T follicular helper cell (primary cell): ENCODE measurements at places on chromosomes 5 and 9.

GRCh38 chr5:74017112-74017511, 391.1 kb downstream of the ARHGEF28 start:
- DNase-seq: no peak

- DNase-seq: no peak
Measured at GRCh38 chr9:132001567-132001966, 78.1 kb downstream of the MED27 start.

DNA sequence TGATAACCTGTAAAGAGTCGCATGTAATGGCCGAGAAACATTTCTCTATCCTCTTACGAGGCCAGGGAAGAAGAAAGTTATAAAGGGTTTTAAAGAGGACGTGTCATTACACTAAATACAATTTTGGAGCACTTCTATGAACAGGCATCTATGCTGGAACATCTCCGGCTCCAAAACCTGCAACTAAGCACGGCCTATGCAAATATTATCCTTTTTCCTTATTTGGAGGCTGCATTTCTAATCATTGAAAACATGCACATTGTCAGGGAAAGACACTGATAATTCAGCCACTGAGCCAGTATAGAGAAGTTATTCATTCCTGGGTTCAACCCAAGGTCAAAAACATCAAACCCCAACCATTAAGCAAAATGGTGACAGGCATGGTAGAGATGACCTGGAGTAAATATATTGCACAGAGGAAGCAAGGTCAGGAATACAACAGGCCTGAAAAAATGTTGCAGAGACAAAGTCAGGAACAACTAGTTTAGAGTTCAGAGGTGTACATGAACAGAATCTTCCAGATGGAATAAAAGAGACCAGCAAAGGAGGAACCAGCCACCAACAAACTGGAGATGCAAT, 674.1 kb downstream of the NR2F1-AS1 start:
- DNase-seq: no peak

GRCh38 chr5:41240985-41241384, 27.7 kb upstream of the C6 start:
- DNase-seq: no peak

DNA sequence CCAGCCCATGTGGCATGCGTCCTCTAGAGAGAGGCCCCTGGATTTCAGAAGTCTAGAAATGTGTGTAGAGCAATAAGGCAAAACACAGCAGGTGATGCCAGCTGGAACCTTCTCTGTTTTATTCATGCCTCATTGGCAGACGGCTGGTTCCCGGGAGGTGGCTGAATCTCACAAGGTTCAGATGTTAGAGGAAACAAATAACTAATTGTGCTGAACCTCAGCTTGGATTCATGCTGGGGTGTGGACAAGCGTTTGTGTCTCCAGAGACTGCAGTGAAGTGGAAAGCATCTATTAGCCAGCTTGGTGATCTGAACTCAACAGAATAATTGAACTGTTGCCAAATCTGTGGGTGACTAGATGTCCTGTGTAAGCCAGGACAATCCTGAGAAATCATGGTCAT, 131.1 kb upstream of the NR4A3 start:
- no peak for DNase-seq

- no peak for DNase-seq
Measured at GRCh38 chr5:129362456-129362855, 97.6 kb upstream of the ADAMTS19 start.

- DNase-seq: no peak
Measured at GRCh38 chr9:36316611-36317317, 58.5 kb upstream of the GNE start.

DNA sequence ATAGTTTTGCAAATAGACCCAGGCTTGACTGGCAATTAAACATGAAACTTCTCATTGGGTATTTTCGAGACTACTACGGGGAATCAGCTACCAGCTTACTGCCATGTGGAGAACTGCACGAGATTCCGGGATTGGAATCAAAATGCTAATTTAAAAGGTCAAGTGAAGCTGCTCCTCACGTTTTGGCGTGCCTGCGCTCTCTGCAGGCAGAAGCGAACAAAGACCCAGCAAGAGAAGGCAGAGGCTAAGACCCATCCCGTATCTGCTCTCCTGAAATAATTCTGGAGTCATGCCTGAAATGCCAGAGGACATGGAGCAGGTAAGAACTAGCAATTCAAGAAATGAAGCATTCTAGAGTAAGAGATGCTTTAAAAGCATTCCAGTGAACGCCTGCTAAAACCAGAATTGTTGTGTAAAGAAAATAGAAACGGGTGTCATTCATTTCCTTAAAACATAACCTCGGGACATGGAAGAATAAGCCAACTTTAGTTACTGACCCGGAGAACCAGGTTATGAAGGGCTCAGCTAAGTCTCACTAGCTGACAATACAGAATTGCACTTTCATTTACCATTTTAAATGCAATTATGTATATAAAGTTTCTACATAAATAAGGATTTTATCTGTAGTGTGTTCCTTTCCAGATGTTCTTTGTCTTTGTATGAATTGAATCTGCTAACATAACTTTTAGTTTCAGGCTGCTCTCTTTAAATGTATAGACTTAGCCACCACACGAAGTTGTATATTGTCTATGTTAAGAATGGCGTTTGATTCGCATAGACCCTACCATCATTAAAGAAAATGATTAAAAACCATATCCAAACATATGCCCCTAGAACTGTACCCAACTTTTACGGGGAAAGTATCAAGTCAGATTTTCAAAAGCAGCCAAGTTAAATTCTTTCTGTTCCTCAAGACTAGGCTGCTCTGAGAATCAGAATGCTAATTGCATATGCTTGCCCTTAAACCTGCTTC, 2.0 kb upstream of the MAT2B start:
- no peak for DNase-seq

DNA sequence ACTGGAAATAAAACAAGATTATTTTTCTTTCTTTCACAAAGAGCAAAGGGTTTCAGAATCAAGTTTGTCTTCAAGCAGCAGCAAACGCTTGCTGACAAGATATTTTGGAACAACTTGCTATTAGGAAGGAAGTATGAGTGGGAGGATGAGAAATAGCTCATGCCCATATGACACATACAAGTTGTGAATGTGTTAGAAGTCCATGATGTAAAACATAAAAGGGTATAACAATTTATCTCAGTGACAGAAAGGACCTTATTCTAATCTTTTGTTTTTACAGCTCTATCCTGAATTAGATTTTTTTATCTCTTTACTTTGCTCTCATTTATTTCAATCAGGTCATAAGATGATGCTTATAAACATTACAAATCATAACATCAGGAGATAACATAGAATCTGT, 516.6 kb upstream of the MEF2C start:
- DNase-seq: no peak

DNA sequence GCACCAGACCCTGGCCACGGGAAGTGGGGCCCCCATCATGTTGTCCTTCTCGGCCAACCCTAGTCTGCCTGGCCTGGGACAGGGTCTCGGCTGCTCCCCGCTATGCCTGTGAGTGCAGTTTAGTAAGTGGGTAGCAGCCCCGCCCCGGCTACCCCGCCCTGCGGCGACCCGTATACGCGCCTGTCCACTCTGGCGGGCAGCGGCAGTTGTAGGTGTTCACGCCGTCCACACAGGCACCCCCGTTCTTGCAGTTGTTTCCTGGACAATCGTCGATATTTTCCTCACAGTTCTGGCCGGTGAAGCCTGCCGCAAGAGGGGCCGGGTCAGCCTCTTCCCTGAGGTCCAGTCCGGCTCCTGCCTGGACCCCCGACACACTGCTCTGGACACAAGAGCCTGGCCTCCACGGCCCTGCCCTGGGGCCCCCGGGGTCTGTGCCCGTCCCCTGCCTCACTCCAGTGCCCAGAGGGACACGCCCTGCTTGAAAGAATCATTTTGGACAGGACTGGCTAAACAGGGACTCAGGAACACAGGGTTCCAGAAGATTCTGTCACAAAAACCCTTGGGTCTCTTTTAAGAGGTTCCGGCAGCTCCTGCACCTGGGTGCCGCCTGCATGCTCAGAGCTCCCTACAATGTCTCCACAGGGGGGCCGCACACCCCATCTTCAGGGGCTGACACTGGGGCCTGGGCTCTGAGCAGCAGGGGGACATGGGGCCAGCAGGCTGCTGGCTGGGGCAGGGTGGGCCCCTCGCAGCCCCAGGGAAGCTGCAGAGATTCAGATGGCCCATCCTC, 26.4 kb downstream of the NOTCH1 start:
- no peak for DNase-seq

- DNase-seq: no peak
Measured at GRCh38 chr5:44935262-44935661, 126.5 kb downstream of the MRPS30 start.

- DNase-seq: no peak
Measured at GRCh38 chr9:78563269-78563668, 266.3 kb downstream of the PSAT1 start.
